ENCODE measurements at places on chromosomes 12 and 14. TPM values are rescaled to one million over a fixed set of nuclear protein-coding genes. Genes with fewer than 3 reads are reported as not detected.

GRCh38 chr14:67461341-67461985 is 27.1 kb downstream of the TMEM229B start:
- H3K36me3 ChIP-seq: no peaks in the 10 kb centered on the region
- no peaks in the 10 kb centered on the region for H3K27me3 ChIP-seq
- H3K4me1 ChIP-seq: peaks cover 16% of the 10 kb centered on the region
- H3K4me3 ChIP-seq: no peak overlapping the region
- H3K27ac ChIP-seq: no peak overlapping the region

DNA sequence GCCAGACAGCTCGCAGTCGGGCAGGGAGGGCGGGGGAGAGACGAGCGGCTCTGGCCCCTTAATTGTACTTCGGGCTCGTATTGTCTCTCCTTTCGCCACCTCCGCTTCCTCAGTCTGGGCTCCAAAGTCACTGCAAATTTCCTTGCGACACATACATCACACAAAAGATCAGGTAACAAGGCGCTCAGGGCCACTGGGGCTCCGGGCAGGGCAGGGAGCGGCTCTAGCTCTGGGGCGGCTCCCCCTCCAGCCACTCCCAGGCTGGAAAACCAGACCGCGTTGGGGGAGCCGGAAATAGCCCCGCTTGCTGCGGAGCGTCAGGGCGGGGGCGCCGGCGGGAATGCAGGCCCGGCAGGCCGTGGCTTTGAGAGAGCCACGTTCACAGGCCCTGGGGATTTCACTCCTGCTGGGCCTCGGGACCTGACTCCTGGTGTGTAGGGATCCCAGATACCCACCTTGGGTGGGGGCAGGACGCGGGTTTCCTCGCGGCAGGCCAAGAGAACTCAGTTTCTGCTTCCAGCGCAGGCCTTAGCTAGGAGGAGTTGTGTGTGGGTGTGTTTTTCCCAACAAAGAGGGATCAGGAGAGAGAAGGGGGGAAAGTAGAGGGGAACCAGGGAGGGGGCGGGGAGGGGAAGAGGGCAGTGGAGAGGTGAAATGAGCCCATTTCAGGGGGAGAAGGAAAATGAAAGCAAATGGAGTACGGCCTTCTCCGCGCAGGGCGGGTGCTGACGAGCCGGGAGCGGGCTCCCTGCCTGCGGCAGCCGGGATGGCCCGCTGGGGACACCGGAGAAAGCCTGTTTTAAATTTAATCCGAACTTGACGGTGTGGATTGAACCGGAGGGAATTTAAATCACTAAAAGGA is 4.4 kb upstream of the HOXC9 start:
- peaks cover 42% of the 10 kb centered on the region for H3K4me1 ChIP-seq
- no peak overlapping the region for H3K27ac ChIP-seq
- H3K36me3 ChIP-seq: no peaks in the 10 kb centered on the region
- H3K4me3 ChIP-seq: peak overlapping the region; percentile 29
- H3K27me3 ChIP-seq: peaks cover 92% of the 10 kb centered on the region

- peaks cover 41% of the 10 kb centered on the region for H3K36me3 ChIP-seq
- no peaks in the 10 kb centered on the region for H3K27me3 ChIP-seq
- H3K4me3 ChIP-seq: peak overlapping the region; percentile 30
- DNase-seq: no peak
Observed at GRCh38 chr14:64929014-64929359, 13.6 kb downstream of the GPX2 start.

- no peak overlapping the region for H3K27ac ChIP-seq
- no peaks in the 10 kb centered on the region for H3K4me1 ChIP-seq
- no peak for DNase-seq
- H3K27me3 ChIP-seq: no peaks in the 10 kb centered on the region
- no peaks in the 10 kb centered on the region for H3K36me3 ChIP-seq
Observed at GRCh38 chr12:123828854-123829547, 66.9 kb downstream of the DNAH10 start.

The CCDC197 gene
- not detected for total RNA-seq

DNA sequence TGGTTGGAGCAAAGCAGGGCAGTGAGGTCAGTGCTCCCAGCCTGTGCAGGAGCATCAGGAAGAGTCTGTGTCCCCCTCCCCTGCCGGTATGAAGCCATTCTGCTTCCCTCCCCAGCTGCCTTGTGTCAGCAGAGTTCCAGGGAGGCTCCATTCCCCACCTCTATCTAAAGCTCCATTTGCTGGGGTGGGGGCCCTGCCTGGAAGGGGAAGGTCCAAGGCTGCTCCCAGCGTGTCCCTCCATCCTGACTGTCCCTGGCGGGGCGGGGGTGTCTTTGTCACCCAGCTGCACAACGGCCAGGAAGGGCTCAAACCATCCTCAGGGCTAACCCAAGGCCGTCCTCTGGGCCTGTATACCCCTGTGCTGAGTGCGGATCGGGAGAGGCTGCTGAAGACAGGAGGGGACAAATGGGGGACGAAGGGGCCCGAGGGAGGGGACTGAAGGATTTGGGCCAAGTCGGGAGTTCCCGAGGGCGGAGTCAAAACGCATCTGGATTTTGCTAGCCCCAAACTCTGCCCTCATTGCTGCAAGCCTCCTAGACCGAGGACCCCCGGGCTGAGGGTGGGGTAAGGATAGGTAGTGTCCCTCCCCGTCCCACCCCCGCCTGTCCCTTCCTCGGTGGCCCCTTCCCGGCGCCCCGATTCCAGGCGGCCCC is 748 bp upstream of the ACVRL1 start:
- no peak overlapping the region for H3K4me3 ChIP-seq
- DNase-seq: no peak
- H3K27ac ChIP-seq: no peak overlapping the region

GRCh38 chr14:36518031-36518585 is 1.9 kb downstream of the NKX2-1 start:
- peaks cover 18% of the 10 kb centered on the region for H3K27me3 ChIP-seq
- no peak overlapping the region for H3K27ac ChIP-seq
- H3K36me3 ChIP-seq: no peaks in the 10 kb centered on the region
- H3K4me1 ChIP-seq: peaks cover 11% of the 10 kb centered on the region
- DNase-seq: no peak

Data from CD4-positive, alpha-beta memory T cell (primary cell).